ENCODE measurements at places on chromosomes 5 and 9.

DNA sequence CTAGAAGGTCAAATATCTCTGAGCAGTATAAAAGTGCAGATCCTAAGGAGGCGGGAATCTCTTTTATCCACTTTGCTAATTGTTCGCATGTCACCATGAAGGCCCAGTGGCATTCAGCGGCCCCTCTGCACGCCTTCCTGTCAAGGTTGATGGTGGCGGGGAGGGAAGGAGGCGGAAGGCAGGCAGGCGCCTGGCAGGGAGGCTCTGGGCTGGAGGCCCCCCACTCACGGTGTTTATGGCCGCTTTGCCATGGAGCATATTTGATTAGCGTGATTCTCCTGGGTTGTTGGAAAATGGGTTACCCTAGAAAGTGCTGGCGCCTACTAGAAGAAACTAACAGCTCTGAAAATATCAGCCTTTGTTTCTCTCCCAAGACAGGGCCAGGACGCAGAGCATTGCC is 209.6 kb downstream of the FSTL4 start:
- DNase-seq, result no peak

DNA sequence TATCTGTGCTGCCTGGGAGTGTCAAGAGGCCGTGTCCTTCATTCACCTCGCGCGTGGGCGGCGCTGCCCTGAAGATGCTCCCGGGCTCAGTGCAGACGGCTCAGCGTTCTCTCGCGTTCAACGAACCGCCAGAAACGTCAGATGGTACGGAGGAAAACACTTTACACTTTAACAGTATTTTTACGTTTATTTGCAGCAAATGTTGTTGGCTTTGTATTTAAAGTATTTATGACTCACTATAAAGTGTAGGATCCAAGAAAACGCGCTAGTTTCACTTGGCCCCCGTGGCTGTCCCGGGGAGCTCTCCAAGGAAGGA is 544 bp upstream of the ERCC6L2 start:
- no peak for DNase-seq

DNA sequence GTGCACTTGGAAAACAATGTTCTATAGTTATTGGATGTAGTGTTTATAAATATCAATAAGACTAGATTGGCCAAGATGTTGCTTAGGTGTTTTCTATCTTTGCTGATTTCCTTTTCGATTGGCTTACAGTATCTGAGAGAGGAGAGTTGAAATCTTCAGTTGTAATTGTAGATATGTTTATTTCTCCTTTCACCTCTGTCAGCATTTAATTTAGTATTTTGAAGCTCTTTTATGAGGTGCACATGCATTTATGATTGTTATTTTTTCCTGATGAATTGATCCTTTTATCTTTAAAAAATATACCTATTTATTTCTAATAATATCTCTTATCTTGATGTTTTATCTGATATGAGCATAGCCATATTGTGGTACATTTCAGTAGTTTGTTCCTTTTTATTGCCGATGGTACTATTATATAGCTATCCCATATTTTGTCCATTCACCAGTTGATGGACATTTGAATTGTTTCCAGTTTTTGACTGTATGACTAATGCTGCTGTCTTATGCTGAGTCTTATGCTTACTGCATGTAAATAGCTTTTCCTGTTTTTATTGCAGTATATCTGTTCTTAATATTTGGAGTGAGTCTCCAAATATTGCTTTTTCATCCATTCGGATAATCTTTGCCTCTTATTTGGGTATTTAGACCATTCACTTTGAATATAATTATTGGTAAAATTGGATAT is 34.7 kb downstream of the ERCC6L2 start:
- no peak for DNase-seq

DNA sequence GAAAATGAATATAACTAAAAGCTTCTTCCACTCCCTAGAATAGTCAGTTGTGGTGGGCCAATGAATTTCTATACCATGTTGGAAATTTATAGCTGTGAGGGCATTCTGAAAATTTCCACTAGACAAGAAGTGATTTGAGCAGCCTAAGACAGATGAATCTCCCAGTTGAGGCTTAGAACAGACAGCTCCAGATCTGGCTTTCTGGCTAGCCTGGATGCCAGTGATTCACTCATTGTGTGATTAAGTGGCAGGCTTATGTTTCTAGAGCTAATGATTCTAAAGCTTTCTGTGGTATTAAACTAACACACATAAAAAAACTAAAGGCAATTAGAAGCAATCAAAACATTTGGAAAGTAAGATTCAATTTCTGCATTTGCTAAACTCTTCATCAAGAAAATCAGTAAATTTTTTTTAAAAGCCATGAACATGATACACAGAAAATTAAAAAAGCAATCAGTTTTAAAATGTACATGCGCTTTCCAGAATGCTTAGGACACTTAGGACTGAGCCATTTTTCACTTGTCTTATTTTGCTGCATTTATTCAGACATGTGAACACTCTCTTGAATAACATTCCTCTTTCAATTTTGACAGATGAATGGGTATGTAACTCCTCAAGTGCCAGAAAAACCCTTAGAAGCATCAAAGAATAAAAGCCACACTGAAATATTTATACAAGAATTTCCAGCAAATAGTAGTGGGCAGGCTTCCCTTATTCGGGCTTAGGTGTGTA is 100.5 kb upstream of the GNAQ start:
- no peak for DNase-seq

- no peak for DNase-seq
These were observed 141.2 kb upstream of the ASTN2 start for GRCh38 chr9:117555964-117556629.

- DNase-seq, result no peak
These were observed 197.9 kb downstream of the GOLPH3 start for GRCh38 chr5:31976169-31976568.

- DNase-seq, result no peak
These were observed 357.0 kb upstream of the RORB start for GRCh38 chr9:74140141-74140540.

DNA sequence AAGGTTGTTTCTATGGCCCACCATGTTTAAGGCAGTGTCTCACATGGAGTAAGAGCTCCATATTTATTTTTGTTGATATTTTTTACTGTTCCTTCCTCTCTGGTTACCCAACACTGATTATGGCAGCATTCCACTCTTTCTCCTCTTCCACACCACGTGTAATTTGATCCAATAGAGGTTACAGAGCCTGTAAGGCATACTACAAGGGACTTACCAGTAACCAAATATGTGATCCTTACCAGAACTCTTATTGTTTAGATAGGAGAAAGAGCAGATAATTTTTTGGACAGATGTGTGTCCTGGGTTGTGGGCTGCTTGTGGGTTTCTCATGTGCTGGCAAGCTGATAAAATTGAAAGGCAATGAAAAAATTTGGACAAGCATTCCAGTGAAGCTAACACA is 261.3 kb downstream of the TMEM167A start:
- no peak for DNase-seq

GRCh38 chr5:7749626-7750025 is 101.3 kb downstream of the CFAP90 start:
- no peak for DNase-seq

DNA sequence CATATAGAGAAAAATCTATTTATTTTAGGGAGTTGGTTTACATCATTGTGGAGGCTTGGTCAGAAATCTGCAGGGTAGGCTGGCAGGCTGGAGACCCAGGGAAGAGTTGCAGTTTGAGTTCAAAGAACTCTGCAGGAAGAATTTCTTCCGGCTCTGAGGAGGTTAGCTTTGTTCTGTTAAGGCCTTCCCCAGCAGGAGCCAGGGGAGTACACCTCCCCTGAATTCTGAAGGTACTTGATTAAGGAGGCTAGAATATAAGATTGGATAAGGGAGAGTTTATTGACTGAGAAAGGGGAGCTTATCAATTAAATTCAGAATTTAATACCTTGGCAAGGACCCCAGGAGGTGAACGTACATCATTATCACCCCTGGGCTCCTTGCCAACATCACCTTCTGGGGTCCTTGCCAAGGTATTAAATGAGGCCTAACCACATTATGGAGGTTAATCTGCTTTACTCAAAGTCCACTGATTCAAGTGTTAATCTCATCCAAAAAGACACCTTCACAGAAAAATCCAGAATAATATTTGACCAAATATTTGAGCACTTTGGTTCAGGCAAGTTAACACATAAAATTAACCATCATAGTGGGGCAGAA is 351.7 kb downstream of the CWC27 start:
- no peak for DNase-seq

DNA sequence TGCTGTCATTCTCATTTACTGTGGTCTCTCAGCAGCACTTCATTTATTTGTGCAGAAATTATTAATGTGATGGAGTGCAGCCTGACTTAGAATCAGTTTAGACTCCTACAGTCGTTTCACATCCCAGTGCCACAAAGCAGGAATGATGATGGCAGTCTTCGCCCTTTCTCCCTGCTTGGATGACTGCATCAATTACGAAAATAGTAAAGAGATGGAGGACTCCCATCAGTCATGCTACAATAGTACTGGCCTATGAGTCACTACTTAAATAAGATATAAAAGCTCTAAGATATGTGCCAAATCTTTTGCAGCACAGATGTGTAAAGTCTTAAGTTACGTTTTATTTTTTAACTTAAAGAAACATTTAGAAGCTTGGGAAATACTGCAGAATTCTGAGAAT is 263.9 kb downstream of the CHSY3 start:
- no peak for DNase-seq

DNA sequence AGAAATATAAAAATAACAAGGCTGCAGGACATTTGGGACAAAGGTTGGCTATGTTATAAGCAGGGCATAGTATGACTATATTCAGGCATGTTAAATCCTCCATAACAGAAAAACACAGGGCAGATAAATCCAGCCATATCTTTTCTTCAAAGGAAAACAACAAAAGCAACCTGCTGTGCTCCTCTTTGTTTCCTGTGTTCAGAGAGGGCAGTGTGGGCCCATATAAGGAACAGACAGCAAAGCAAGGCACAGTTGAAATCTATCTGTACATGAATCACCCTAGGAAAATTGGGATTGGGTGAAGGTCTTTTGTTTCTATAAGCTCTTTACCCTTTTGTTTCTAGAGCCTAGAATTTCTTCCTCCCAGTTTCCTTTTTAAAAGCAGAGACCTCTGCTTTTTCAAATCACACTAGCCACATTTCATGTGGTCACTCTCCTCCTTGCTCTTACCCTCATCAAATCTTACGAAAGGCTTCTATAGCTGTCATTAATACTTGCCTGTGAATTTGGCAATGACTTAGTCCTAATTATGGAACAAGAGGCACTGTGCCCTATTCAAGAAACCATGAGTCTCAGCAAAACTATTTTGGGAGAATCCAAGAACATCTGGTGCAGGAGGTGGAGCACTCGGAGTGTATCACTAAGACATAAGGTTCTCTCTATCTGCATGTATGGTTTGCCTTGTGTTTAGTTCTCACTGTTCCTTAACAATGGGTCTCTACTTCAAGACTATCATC is 1.8 kb downstream of the GZMA start:
- DNase-seq, result no peak
